NCI-H226 (cell line): ENCODE measurements at places on chromosomes 3 and 15.
A peak's percentile ranks its signal among the peaks of the same experiment; 100 is the strongest.

GRCh38 chr3:15102256-15102655 lies 3.3 kb upstream of the RBSN start:
- peak; percentile 36 for DNase-seq

- DNase-seq, result no peak
These were observed 55.8 kb downstream of the ABTB1 start for GRCh38 chr3:127728417-127729015.

- DNase-seq, result no peak
These were observed 16.9 kb downstream of the CDAN1 start for GRCh38 chr15:42720071-42720470.

GRCh38 chr15:40314723-40315276 lies 7.1 kb upstream of the PLCB2 start:
- peak; percentile 81 for DNase-seq

DNA sequence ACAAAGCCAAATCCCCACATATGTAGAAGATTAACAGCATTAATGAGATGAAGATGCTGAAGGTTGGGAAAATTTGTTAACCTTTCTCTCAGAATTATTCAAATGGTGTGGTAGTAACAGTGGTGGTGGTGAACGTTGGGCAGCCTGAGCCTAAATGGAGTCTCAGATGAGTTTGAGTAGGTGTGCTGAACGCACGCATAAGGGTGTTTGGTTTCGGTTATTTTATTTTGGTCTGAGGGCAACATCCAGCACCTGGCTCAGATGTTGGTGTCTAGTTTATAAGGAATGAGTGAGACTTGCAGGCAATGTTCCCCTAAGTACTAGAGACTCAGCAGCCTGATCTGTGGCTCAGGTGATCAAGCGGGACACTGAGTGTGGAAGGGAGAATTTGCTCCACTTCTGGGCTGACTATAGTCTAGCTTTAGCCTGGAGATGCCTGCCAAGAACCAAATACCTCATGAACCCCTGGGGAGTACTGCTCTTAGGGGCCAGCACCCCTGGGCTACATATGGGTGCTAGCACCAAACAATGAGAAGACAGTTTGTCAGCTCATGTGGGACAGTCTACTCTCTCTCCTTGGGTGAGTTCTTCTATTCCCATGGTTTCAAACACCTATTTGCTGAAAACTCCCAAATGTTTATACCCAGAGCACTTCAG lies 39.5 kb upstream of the ATP2C1 start:
- no peak for DNase-seq

DNA sequence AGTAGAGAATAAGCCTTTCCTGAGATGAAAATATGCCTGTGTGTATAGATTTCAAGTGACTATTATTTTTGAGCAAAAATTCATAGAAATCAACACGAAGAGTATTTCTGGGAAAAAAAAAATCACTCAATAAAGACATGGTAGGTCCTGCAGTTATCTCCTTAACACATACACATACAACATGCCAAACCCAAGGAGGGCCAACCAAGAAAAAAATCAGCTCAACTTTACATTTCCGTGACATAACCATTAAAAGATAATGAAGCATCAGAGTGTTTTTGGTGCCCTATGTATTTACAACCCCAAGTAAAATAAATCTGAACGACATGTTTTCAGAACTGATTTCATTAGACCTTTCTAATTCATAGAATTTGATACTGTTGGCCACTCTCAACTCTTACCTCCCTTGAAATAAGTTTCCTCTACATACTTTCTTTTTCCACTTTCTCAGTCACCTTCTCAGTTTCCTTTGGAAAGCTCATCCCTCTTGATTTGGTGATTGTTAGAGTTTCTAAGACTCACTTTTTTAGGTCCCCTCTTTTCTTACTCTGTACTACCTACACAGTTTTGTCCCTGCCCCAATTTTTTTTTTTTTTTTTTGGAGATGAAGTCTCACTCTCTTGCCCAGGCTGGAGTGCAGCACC lies 162.3 kb downstream of the TBL1XR1 start:
- DNase-seq, result no peak

DNA sequence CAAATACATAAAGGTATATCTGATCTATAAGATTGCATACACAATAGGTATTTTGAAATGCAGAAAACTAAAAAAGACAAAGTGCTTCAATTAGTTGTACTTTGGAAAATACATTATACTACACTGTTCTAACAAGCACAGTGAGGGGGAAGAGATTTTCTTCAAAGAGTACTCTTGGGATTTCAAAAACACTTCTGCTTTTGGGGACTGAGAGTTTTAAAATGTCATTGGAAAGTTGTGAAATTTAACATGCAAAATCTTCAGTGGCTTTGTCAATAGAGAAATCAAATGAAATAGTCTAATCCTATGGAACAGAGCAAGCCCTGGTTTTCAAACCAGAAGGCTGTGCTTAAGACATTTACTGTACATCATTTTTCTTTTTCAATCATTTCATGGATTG lies 322.2 kb upstream of the SEMA6D start:
- DNase-seq, result no peak

DNA sequence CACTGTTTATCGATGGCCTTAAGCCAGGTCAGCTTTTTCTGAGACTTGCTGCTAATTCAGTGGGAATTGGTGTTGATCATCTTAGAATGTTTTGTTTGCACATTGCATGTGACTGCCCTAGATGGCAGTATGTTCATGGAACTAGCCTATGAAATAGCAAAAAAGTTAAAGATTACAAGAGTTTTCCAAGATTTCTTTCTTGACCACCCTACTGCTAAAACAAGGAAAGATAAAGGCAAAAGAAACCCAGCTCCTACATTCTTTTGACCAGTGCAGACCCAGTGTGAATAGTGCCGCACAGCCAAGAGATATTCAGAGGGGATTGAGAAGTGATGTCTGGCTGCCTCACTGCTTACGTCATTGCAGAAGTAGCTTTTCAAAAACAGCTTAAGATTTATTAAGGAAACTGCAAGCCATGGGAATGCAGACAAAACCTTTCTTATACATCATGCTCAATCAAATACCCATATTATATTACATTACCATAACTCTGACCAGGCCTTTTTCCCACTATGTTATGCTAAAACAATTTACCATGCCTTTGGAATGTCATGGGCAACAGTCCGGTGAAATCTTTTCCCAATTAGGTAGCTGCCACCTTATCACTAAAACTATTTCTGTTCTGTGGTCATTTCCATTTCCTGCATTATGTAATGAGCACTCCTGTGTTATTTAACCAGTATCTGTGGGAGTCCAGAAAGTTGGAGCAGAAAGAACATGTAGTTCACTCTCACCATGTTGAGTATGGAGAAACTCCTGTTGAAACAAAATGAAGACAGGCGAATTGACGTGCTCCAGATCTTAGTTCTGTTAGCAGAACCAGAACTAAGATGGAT lies 6.0 kb downstream of the PHLDB2 start:
- peak; percentile 93 for DNase-seq

DNA sequence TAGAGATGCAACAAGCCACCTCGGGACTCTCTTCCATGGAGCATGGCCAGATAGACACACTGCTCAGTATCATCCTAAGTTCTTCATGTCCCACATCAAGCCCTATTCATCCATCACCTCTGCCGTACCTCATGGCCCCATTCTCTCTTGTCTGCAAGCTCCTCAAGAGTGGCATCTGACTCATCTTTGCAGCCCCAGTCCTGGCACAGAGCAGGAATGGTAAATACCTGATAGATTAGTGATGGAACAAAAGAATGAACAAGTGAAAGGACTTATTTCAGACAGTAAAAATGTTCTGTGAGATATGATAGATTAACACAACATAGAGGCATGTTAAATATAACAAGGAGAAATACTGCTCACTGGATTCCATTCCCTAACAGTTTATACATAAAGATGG lies 176.4 kb downstream of the ISL2 start:
- peak; percentile 7 for DNase-seq

DNA sequence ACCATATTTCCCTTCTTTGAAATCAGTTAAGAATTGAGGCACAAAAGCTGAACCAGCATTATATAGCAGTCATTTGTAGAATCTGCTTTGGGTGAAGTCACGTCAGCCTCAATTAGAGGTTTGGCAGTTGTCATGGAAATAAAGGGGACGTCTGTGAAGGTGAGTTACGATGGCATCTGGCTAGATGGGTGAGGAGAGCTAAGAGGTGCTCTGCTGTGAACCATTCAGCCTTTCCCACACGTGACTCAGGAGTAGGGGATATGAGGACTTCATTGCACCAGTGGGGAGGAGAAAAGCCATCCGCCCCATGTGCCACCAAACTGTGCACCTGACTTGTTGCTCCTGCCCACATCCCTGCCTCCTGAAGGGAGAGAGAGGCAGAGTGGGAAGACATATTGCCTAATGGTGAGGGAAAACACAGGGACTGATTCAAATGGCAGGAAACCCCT lies 2.8 kb upstream of the C15orf40 start:
- no peak for DNase-seq

- DNase-seq, result peak; percentile 29
These were observed 95.6 kb downstream of the RFX7 start for GRCh38 chr15:56148064-56148463.

GRCh38 chr3:15541371-15541770 lies 19.9 kb upstream of the COLQ start:
- DNase-seq, result no peak

DNA sequence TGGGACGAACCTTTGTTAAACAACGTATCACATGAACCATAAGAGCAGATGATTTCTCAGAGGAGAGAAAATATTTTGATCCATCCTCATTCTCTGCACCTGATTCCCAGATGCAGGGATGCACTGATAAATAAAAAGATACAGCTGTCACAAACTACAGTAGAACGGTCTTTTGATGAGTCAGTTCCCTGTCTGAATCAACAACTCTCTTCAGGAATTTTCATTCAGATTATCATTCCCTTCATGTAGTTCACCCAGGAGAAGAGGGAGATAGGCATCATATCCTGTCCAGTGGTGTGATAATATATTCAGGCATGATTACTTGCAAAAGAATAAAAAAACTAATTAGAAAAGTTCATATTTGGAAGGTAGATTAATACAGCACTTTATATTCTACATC lies 521.5 kb downstream of the PYDC2 start:
- peak; percentile 59 for DNase-seq

GRCh38 chr3:54781728-54782127 lies 146.1 kb downstream of the LRTM1 start:
- no peak for DNase-seq

DNA sequence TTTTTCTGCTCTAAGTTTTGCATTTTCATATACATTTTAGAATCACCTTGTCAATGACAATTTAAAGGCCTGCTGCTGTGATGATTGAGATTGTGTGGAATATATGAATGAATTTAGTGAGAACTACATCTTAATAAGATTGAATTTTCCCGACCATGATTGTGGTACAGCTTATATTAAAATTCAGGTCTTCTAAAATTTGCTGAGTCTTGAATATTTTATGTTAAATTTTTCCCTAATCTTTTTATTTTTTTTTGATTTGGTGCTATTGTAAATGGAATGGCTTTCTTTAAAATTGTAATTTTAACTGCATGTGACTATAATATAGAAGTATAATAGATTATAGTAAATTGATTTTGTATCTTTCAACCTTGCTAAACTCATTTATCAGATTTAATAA lies 172.1 kb downstream of the IL1RAP start:
- no peak for DNase-seq

- DNase-seq, result peak; percentile 97
These were observed 100.9 kb downstream of the MYO5A start for GRCh38 chr15:52427804-52428203.

DNA sequence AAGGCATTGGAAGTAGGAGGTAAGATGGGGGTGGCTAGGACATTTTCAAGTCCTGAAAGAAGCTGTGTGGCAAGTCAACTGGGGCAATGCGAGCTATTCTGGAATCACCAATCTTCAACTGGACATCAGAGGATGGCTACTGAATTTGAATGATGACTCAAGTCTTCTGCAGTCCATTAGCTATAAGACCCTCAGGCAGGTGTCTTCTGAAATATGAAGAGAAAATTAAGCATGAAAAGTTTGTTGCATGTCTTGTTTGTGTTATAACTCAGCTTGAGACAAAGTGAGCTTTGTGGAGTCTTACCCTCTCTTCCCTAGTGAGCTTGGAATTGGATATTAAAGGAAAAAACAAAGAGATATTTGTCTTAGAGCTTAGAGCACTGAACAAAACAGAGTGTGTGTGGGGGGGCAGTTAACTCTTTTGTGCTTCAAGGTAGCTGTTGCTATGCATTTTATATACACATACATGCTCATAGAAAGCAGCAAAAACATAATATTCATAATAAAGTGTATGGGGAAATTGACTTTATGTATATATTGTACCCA lies 979.1 kb downstream of the MCTP2 start:
- DNase-seq, result no peak

DNA sequence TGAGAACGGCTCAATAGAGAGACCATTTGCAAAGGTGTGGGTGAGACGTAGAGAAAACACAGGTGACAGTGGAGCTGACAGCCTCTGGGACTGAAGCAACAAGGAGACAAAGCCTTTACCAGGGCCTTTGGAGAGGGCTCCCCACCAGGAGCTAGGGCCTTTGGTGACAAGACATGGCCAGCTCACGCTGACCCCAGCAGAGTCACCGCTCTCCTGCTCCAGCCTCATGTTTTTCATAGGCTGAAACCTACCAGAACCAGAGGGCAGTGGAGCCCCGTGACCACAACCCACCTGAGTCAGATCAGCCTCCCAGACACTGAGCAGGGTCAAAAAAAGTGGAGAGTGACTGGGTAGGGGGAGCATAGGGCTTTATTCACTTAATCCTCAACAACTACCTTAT lies 214.7 kb downstream of the SHQ1 start:
- no peak for DNase-seq

- DNase-seq, result no peak
These were observed 42.4 kb upstream of the DAZL start for GRCh38 chr3:16647668-16648067.

GRCh38 chr3:126512026-126512425 lies 5.5 kb downstream of the UROC1 start:
- DNase-seq, result no peak

GRCh38 chr3:186413615-186414415 lies 51.8 kb upstream of the DGKG start:
- no peak for DNase-seq

- no peak for DNase-seq
These were observed 63.1 kb upstream of the TBC1D5 start for GRCh38 chr3:17805461-17805940.

GRCh38 chr3:105752791-105753415 lies 115.9 kb downstream of the CBLB start:
- peak; percentile 40 for DNase-seq

DNA sequence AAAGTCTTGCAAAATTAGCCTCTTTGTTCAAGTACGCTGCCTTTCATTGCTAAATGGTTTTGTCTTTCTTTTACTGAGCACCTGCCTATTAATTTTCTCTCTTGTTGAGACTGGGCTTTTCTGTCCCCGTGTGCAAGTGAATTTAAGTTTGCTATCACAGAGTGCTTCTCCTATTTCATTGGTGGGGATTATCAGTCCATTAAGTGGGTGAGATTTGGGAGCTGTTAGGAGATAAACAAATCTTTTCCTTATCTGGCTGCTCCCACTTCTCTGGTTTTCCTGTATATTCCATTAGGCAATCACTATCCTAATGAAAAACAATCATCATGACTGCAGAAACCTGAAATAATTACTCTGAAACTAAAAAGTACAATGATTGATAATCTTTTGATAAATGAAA lies 254.2 kb downstream of the NR1D2 start:
- DNase-seq, result no peak

DNA sequence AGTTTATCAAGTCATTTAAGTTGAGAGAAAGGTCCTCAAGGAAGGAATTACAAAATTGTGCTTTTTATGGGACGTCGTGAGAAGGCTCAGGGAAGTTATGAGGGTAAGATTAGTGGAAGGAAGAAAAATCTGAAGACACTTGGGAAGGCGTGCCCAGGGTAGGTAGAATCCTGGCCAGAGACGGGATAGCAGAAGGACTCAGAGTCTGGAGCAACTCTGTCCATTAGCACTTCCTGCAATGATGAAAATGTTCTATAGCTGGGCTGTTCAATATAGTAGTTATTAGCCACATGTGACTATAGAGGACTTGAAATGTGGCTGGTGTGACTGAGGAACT lies 271.0 kb upstream of the ZPLD1 start:
- DNase-seq, result peak; percentile 5
